ENCODE measurements at places on chromosomes 12 and 14. TPM values are rescaled to one million over a fixed set of nuclear protein-coding genes. Genes with fewer than 3 reads are reported as not detected.

The CLEC14A gene
- total RNA-seq: not detected

DNA sequence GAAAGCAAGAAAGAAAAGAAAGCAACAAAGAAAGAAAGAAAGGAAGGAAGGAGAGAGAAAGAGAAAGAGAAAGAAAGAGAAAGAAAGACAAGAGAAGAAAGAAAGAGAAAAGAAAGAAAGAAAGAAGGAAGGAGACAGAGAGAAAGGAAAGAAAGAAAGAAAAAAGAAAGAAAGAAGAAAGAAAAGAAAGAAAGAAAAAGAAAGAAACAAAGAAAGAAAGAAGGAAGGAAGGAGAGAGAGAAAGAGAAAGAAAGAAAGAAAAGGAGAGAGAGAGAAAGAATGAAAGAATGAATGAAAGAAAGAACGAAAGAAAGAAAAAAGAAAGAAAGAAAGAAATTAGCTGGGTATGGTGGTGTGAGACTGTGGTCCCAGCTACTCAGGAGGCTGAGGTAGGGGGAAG lies 400.1 kb upstream of the MDGA2 start:
- no peak for DNase-seq
- peaks cover 24% of the 10 kb centered on the region for H3K27me3 ChIP-seq
- H3K27ac ChIP-seq: no peak overlapping the region

GRCh38 chr12:89391726-89392336 lies 39.5 kb upstream of the DUSP6 start:
- H3K4me1 ChIP-seq: peaks cover 24% of the 10 kb centered on the region
- peak overlapping the region; percentile 84 for H3K27ac ChIP-seq
- DNase-seq: no peak
- no peak overlapping the region for H3K4me3 ChIP-seq

The A2ML1 gene
- 0.36 TPM for total RNA-seq

DNA sequence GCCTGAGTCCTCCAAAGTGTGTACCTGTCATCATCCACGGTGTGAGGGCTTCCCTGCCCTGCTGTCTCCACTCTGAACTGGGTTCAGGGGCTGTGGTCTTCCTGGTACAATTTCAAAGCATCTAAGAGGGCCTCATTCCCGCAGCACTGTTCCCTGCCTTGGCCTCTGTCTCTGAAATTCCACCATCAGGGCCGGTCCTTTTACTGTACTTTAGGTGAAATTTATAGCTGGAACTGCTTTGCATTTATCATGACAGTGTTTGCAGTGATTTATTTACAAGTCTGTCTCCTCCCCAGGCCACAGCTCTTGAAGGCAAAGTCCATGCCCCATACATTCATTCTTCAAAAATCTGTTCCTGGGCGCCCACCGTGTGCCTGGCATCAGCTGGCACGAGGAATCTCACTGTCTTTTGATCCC lies 36.9 kb upstream of the NCOR2 start:
- peaks cover 28% of the 10 kb centered on the region for H3K4me1 ChIP-seq
- no peak overlapping the region for H3K27ac ChIP-seq

GRCh38 chr12:73769337-73769736 lies 768.3 kb upstream of the ATXN7L3B start:
- no peak overlapping the region for H3K27ac ChIP-seq
- no peak overlapping the region for H3K4me3 ChIP-seq
- no peak for DNase-seq
- H3K4me1 ChIP-seq: no peaks in the 10 kb centered on the region
- no peaks in the 10 kb centered on the region for H3K27me3 ChIP-seq

The HELB gene
- 2.1 TPM for total RNA-seq

DNA sequence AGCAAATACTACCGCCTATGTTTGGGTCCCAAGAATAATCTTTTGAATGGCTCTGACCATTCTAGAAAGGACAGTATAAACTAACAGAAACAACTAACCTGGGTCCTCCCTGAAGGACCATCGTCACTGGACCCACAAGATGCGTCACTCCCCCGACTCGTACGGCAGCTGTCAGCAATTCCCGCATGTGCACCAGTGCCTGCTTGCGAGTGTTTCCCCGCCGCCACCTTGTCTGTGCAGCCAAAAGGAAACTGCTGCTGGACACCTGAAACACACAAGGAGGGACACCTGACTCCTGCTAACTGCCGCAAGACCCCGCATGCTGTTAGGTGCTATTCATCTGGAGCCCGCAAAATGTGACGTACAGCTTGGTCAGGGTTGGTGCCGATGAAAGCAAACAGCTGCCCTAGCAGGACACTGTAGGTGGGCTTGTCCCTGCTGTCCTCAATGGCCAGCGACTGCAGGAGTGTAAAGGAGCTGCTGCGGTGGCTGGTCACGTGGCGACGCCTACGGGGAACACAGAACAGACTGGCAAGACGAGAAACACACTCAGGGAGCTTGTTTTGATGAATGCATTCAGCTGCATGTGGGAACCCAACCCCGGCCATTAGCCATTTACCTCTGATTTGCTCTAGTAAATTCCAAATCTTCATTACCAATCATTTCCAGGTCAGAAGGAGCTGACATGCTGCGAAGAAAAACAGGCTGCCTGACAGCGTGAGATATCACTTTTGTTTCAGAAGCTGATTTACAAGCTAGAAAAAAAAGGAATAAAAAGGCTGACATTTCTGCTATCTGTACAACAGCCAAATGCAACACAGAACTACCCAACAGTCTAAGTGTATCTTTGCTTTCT lies 118.1 kb downstream of the TRAFD1 start:
- peaks cover 16% of the 10 kb centered on the region for H3K36me3 ChIP-seq
- H3K4me1 ChIP-seq: no peaks in the 10 kb centered on the region
- H3K27ac ChIP-seq: no peak overlapping the region
